Endodermal cell (in vitro differentiated cells): ENCODE measurements at places on chromosomes 3 and 15. TPM values are rescaled to one million over a fixed set of nuclear protein-coding genes. Genes with fewer than 3 reads are reported as not detected.

The CEP97 gene
- 13.7 and 15.6 TPM in 2 replicates for total RNA-seq

The SLC51A gene
- 1.9 to 3.7 TPM (median 2.4 TPM) in 3 replicates for total RNA-seq

The ITIH1 gene
- not detected in 2 replicates for total RNA-seq

The SAMMSON gene
- not detected in 2 replicates for total RNA-seq

The DPPA2 gene
- total RNA-seq = 1.5 to 1.7 TPM (median 1.6 TPM) in 3 replicates

The MCTP2 gene
- 11.6 to 15.7 TPM (median 12.1 TPM) in 3 replicates for total RNA-seq

- no peak for DNase-seq
Observed at GRCh38 chr15:63530235-63530634, 25.8 kb downstream of the USP3 start.

DNA sequence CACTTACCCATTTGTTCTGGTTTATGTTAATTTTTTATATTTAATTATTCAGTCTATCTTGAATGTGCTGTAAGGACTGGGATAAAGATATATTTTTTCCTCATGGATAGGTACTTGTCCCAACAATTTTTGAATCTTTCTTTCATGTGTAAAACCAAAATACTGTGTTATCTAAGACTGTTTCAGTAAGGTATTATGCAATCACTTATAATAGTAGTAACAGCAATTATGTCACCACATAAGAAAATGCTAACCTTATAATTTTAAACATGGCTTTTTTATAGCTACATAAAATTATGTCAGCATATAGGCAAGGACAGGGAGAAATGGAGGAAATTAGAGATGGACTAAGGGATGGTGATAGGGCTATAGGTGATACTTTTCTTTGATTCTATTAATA, 2.9 kb upstream of the CTDSPL start:
- no peak for DNase-seq

DNA sequence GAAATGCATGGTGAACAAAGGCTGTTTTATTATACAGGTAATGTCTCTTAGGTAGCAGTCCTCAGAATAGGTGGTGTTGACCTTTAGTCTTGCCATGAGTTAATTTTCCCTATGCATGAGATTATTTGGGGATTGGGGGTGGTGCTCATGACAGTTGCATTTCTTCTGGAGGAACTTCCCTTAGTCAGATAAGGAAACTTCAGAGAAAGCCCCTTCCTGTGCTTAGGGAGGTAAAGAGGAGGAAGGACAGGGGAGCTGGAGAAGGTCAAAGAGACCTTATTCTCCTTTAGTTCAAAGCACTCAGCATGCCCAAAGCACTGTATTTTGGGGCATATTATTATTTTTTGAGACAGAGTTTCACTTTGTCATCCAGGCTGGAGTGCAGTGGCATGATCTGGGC, 47.7 kb downstream of the ZBTB11 start:
- no peak for DNase-seq

- DNase-seq = no peak
Observed at GRCh38 chr3:13318626-13319470, 101.3 kb downstream of the NUP210 start.

- no peak for DNase-seq
Observed at GRCh38 chr3:129560911-129561594, 18.1 kb downstream of the H1-8 start.

- DNase-seq = no peak
Observed at GRCh38 chr3:39254806-39255449, 24.9 kb downstream of the CX3CR1 start.

DNA sequence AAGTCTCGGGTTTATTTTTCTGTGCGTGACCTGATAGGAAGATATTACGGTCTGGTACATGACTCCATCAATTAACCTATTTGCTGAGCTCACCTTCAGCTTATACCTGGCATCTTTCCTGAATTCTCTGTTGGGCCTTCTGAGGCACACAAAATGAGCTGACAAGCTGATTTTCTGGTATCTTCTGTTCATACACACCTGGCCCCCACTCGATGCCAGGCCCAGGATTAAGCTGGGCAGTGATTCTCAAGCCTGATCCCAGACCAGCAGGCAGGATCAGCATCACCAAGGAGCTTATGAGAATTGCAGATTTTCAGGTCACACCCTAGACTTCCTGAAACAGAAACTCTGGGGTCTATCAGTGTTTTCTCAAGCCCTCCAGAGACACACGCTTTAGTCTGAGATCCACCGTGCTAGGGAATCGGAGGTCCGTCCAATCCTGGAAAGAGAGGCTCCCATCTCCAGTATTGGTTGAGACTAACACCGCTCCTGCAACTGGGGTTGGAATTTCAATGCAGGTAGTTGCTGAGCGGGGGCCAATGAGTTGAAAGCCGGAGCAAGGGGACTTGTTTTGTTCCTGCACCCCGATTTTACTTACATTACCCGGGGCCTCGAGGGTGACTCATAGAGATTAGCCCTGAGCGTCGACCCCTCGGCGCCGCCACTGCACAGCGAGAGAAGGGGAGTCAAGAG, 636 bp upstream of the EIF1B start:
- no peak for DNase-seq

GRCh38 chr3:8660175-8661118, 15.8 kb upstream of the SSUH2 start:
- peak; percentile 56 for DNase-seq

- peak; percentile 44 for DNase-seq
Observed at GRCh38 chr3:27717200-27717852, 4.8 kb downstream of the EOMES start.

- no peak for DNase-seq
Observed at GRCh38 chr3:28612232-28612631, 263.6 kb upstream of the AZI2 start.
